ENCODE measurements at places on chromosomes 6 and 20.

GRCh38 chr6:138572885-138573284 lies 73.6 kb upstream of the NHSL1 start:
- no peak for DNase-seq

GRCh38 chr20:44033344-44033743 lies 118.7 kb downstream of the TOX2 start:
- DNase-seq: no peak

GRCh38 chr20:34368547-34368946 lies 5.5 kb downstream of the ITCH start:
- DNase-seq: no peak

- DNase-seq: no peak
These were observed 36.9 kb upstream of the TFAP2C start for GRCh38 chr20:56592211-56592610.

DNA sequence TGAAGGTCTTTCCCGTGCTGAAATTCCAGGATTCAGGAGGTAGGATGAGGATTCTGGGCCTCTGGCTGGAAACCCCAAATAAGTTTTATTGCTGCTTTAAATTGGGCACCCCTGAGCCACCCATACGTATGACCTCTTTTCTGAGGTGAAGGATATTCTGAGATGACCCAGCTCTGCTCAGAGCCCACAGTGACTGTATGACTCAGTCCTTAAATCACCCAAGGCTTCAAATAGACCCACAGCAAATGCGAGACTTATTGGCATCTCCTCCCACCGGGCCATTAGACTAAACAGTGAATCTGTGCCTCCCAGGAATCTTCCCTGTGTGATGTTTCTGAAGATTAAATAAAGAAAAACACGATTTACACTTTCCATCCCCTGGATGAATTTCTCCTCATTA lies 9.5 kb downstream of the SIRPG start:
- DNase-seq: no peak

GRCh38 chr20:62387933-62388635 lies 1.2 kb downstream of the RPS21 start:
- no peak for DNase-seq

DNA sequence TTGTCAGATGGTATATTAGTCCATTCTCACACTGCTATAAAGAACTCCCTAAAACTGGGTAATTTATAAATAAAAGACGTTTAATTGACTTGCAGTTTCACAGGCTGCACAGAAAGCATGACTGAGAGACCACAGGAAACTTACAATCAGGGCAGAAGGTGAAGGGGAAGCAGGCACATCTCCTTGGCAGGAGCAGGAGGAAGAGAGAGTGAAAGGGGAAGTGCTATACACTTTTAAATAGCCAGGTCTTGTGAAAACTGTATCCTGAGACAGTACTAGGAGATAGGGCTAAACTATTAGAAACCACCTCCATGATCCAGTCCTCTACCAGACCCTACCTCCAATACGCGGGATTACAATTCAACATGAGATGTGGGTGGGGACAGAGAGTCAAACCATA lies 193.9 kb upstream of the KCNG1 start:
- DNase-seq: no peak

- DNase-seq: no peak
These were observed 268.8 kb downstream of the KCNQ5 start for GRCh38 chr6:72890671-72891070.

- DNase-seq: no peak
These were observed 129.0 kb upstream of the FOXQ1 start for GRCh38 chr6:1182722-1183521.

DNA sequence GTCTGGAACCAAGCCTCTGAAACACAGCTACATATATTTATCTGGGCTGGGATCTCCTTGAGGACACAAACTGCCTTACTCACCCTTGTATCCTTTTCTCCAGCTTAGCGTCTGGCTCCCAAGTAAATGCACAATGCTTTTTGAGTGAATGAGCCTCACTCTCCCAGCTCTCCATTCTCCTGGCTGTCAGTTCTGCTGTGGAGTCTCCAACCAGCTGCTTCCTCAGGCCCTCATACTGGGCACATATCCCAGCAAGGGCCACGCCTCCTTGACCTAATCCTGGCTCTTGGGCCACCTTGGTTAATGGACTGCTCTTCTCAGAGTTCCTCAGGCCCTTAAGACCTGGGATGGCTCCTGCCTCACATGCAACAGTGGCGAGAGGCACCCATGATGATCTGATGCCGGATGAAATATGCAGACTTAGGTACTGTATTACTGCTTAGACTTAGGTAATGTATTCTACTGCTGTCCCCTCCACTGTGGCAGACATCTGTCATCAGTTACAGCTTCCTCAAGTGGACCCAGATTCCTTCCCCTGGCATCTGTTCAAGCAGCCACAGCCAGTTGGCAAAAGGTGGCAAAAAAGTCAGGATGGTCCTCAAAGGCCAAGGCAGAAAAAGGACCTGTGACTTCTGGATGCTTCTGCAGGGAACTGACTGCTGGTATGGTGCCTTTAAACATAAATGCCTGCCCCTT lies 16.5 kb downstream of the SNHG17 start:
- peak; percentile 62 for DNase-seq

GRCh38 chr6:28794175-28795002 lies 129.4 kb downstream of the TRIM27 start:
- DNase-seq: no peak

GRCh38 chr6:35051396-35051795 lies 89.7 kb downstream of the TCP11 start:
- no peak for DNase-seq

- DNase-seq: no peak
These were observed 90.1 kb upstream of the PAK5 start for GRCh38 chr20:9928955-9929354.

- DNase-seq: no peak
These were observed 6.7 kb upstream of the HMGN3 start for GRCh38 chr6:79241228-79241627.

DNA sequence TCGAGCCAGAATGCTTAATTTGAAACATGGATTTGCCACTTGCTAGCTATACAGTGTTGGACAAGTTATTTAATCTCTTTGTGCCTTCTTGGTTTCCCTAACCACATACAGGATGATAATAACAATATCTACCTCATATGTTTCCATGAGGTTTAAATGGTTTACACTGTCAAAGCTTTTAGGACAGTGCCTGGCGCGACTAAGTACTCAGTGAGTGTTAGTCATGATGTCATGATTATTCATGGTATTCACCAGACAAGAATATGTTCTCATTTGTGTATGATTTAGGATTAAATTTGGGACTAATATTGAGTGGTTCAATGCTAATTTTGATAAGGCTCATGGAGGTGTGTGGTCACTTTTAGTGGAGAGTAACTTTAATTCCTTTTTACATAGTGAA lies 167.4 kb downstream of the EYA4 start:
- no peak for DNase-seq

GRCh38 chr6:100427452-100427851 lies 37.3 kb downstream of the SIM1 start:
- no peak for DNase-seq

GRCh38 chr6:137307163-137307854 lies 88.1 kb upstream of the IFNGR1 start:
- no peak for DNase-seq

DNA sequence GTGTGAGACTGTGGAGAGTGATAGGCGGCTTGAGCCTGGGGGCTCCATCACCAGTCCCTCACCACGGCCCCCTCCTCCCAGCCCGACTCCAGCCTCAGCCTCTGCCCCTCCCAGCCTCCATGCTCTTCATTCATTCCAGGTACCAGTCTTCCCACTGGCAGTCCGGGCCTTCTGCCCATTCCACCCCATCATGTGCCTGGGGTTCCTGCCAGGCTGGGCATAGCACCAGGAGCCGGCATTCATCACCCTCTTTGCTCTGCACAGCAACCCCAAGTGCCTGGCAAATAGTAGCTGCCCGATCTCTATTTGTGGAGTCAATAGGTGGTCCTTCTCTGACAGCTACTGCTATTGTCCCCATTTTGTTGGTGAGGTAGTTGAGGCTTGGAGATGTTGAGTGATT lies 39.6 kb upstream of the GTSF1L start:
- DNase-seq: no peak

GRCh38 chr6:75752365-75752764 lies 3.3 kb downstream of the MYO6 start:
- DNase-seq: no peak

DNA sequence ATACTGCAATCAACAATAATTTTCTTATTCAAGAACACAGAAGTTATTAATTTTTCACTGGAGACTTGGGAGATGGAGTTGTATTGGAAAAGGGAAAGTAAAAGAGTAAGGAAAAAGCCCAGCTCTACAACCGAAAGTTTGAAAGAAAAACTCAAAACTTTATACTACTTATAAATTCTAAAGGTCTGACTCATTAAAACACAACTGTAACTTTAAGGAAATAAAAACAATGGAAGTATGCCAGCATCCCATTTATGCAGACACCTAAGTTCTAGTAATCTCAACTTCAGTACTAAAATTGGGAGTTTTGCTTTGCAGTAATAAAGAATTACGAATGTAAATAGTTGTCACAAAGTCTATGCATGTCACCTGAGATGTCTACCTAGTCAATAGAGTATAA lies 80.6 kb downstream of the IRAK1BP1 start:
- no peak for DNase-seq

GRCh38 chr6:13217206-13217905 lies 111.0 kb downstream of the TBC1D7 start:
- DNase-seq: no peak

DNA sequence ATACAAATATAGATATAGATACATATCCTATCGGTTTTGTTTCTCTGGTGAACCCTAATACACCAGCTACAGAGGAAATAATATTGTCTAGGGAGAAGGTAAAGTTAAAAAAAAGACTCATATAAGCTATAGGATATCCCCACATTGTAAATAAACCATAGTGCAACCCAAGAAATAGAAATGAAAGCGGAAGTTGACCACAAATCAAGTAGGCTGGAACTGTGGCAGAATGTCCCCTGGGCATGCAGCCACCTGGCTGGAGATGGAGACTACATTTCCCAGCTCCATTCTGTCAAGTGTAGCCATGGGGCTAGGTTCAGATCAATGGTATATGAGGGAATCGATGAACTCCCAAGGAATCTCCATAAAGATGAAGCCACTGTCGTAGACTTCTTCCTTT lies 70.1 kb upstream of the RPS6KA2 start:
- no peak for DNase-seq

- no peak for DNase-seq
These were observed 165.4 kb downstream of the DST start for GRCh38 chr6:56477241-56477640.

GRCh38 chr6:151632415-151632987 lies 138.7 kb downstream of the CCDC170 start:
- no peak for DNase-seq

DNA sequence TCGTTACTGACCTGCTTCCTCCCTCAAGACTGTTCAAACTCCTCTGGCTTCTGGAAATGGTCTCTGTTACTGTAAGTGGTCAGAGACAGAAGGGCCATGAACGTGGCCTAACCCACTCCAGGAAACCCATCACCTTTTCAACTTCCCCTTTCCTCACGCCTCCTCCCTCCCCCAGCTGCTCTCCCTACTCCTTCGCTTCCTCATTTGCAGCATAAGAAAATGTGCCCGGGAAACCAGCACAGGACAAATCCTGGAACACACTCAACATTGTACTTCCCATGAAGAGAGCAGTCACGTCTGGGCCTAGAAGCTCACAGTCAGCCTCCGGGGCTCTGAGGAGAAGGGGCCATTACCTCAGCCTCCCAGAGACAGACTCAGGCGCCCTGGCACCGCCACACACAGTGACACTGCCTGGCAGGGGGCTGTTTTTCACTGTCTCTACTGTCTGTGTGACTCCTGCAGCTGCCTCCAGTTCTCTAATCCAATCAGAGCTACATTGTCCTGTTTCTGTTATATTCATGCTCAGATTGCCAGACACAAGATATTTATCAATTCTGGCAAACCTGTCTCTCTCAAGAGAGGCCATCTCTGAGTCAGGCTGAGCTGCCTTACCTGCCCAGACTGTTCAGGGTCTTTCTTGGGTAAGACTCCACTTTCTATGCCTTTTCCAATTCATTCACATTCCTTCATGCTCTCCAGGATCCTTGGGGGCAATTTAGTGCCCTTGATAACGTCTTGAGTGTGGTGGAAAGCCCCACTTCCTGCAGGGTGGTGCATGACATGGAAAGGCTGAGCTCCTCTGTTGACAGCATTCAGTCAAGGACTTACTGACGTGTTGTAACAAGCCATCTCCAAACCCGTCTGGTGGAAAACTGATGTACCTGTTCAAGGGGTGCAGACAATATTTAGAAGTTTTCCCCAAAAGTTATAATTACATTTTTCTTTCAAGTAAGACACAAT lies 242.2 kb downstream of the HIVEP2 start:
- DNase-seq: peak; percentile 19

DNA sequence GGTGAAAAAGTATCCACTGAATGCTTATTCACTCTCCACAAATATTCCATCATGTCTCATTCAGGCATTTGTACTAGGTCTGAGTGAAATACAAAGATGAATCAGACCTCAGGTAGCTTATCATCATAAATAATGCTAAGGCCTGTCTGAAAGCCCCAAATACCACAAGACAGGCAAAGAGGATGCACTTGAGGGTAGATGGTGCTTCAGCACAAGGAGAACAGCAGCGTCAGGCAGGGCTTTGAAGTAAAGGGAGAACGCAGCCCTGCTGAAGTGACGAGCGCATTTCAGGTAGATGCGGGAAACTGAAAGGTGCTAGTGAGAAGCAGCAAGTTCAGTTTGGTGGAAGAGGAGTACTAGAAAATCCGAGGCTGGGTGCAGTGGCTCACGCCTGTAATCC lies 38.7 kb downstream of the MAP3K5 start:
- DNase-seq: no peak

- DNase-seq: peak; percentile 76
These were observed 2.0 kb downstream of the SPAG4 start for GRCh38 chr20:35617397-35618262.

DNA sequence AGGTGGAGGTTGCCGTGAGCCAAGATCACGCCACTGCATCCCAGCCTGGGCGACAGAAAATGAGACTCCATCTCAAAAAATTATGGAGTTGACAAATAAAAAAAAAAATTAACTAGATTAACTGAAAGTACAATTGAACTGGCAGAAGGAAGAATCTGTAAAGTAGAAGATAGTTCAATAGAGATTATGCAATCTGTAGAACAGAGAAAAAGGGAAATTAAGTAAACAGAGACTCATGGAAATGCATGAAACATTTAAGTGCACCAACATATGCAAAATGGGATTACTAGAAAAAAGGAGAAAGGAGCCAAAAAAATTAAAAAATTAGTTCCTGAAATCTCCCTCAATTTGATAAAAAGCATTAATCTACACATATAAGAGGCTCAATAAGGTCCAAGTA lies 188.8 kb upstream of the KHDRBS2 start:
- no peak for DNase-seq

GRCh38 chr6:123448306-123448884 lies 188.4 kb downstream of the TRDN start:
- DNase-seq: no peak

DNA sequence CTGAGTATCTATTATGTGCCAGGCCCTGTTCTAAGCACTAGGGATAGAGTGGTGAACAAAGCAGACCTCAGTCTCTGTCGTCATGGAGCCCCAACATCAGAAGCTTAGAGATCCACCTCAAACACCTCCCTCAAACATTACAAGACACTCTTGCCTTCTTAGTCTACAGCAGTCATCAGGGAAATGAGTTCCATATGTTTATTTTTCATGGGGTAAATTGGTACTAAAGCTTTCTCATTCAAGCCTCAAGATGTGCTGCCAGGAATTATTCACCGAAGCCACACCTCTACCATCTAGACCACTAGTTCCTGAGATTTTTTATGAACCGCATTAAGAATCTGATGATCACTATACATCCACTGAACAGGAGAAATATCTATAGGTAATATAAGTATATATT lies 59.0 kb upstream of the TFB1M start:
- no peak for DNase-seq

- no peak for DNase-seq
These were observed 230.6 kb downstream of the SOD2 start for GRCh38 chr6:159462431-159462830.

- DNase-seq: no peak
These were observed 245.5 kb downstream of the PACRG start for GRCh38 chr6:162973151-162973872.

Data from ovary (tissue), 10 donors.